ENCODE measurements at places on chromosomes 4 and X. TPM values are rescaled to one million over a fixed set of nuclear protein-coding genes. Genes with fewer than 3 reads are reported as not detected.
A peak's percentile ranks its signal among the peaks of the same experiment; 100 is the strongest.

DNA sequence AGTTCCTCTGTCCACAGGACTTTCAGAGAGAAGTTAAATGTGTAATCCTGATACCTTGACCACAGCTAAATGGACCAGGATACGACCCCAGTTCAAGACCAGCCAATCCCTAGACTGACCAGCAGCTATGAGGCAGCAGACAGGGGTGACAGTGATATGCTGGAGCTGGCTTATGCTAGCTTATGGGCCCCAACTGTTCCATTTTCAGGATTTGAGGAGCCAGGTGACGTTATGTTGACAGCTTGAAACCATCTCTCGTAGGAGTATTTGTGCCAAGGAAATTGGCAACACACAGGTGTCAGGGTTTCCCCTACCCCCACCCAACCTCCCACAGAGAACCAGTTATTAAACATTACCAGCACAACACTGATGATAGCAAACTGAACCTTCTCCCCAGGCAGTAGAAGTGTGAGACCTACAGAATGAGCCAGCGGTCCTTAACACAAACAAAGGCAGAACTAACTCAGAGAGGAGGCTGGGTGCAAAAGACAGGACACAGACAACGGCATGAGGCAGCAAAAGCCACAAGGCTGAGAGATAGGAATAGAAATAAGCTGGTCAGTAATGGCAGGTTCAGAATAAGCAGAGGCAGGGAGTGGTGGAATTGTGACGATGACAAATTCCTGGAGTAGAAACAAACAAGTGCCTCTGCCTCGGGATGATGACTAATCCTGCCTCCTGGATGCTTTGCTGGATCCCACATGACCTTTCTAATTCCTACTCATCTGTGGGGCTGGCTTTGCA, 85.6 kb upstream of the CPEB2 start:
- peak; percentile 60 for DNase-seq
- H3K36me3 ChIP-seq = no peaks in the 10 kb centered on the region
- H3K27ac ChIP-seq = peak overlapping the region; percentile 39

Gene LEF1
- 2.6 TPM for polyA plus RNA-seq

Gene DDIT4L
- 14.2 TPM for polyA plus RNA-seq

Gene ZDHHC9
- 38.2 TPM for polyA plus RNA-seq

DNA sequence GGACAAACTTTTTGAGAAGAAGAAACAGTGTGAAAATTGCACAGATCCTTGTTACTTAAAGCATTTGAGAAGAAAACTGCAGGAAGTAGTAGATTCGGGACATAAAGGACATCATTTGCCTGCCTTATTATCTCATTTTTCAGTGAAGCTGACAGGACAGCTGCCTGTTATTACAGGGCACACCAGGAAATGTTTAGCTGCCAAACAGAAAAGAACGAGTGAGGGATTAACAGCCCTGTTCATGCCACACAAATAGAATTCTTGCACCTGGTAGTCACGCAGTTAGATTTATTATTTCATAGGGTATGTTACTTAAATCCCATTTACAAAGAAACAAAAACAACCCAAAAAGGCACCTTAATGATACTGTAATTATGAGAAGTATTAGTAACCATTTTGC, 100.6 kb downstream of the CHIC2 start:
- no peak overlapping the region for H3K4me3 ChIP-seq
- H3K27ac ChIP-seq = no peak overlapping the region
- H3K36me3 ChIP-seq = no peaks in the 10 kb centered on the region
- H3K27me3 ChIP-seq = no peaks in the 10 kb centered on the region

GRCh38 chr4:121953860-121954259, 2.0 kb upstream of the TRPC3 start:
- H3K4me3 ChIP-seq = no peak overlapping the region
- no peaks in the 10 kb centered on the region for H3K4me1 ChIP-seq
- H3K36me3 ChIP-seq = no peaks in the 10 kb centered on the region
- no peak for DNase-seq

Gene FAM47E
- polyA plus RNA-seq = 0.12 TPM

Gene TMEM150C
- 0.21 TPM for polyA plus RNA-seq

Gene ADGRG4
- 0.03 TPM for polyA plus RNA-seq

GRCh38 chr4:42348247-42348646, 49.0 kb upstream of the SHISA3 start:
- no peaks in the 10 kb centered on the region for H3K27me3 ChIP-seq
- no peaks in the 10 kb centered on the region for H3K36me3 ChIP-seq
- no peak overlapping the region for H3K4me3 ChIP-seq
- H3K27ac ChIP-seq = no peak overlapping the region

DNA sequence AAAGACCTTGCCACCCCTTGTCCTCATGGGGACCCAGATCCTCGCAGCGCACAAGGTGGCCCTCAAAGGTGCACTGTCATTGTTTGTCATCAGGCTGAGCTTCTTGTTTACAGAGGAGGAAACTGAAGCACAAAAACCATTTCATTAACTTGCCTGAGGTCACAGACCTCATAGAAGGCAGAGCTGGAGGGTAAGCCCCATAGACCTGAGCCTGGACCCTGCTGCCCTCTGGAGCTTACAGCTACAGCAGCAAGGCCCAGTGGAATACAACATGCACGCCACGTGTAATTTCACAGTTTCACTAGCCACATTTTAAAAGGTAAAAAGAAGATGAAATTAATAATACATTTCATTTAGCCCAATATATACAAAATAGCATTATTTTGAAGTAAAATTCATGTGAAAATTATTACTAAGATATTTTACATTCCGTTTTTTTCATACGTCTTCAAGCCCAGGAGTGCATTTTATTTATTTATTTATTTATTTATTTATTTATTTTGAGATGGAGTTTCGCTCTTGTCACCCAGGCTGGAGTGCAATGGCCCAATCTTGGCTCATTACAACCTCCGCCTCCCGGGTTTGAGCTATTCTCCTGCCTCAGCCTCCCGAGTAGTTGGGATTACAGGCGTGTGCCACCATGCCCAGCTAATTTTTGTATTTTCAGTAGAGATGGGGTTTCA, 8.8 kb downstream of the JAKMIP1 start:
- H3K27me3 ChIP-seq = no peaks in the 10 kb centered on the region
- no peak for DNase-seq

GRCh38 chr4:77148078-77148477, 8.9 kb upstream of the CCNG2 start:
- peak; percentile 25 for DNase-seq
- H3K36me3 ChIP-seq = no peaks in the 10 kb centered on the region

DNA sequence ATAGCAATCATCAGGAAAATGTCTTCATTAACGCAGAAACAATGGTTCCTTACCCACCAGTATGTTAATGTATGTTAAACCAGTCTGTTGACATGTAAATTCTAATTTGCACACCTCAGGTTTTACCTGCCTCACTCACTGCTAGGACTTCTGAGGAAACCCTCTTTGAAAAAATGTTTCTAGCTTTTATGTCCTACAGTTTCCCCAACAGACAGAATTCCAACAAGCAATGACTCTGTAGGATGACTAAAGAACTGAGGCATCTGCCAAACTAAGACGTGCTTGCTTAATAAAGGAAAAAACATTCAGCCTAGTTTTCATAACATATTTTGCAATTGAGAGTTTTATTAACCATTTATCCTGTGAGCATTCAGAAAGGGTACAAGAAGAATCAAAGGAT, 20.6 kb upstream of the SOX3 start:
- no peak overlapping the region for H3K4me3 ChIP-seq
- DNase-seq = peak; percentile 69
- peaks cover 4% of the 10 kb centered on the region for H3K4me1 ChIP-seq
- H3K36me3 ChIP-seq = no peaks in the 10 kb centered on the region
- H3K27me3 ChIP-seq = no peaks in the 10 kb centered on the region

GRCh38 chr4:47128991-47129390, 97.6 kb downstream of the GABRB1 start:
- H3K4me3 ChIP-seq = no peak overlapping the region
- H3K27me3 ChIP-seq = no peaks in the 10 kb centered on the region
- H3K4me1 ChIP-seq = no peaks in the 10 kb centered on the region
- no peaks in the 10 kb centered on the region for H3K36me3 ChIP-seq
- DNase-seq = no peak
- H3K27ac ChIP-seq = no peak overlapping the region

DNA sequence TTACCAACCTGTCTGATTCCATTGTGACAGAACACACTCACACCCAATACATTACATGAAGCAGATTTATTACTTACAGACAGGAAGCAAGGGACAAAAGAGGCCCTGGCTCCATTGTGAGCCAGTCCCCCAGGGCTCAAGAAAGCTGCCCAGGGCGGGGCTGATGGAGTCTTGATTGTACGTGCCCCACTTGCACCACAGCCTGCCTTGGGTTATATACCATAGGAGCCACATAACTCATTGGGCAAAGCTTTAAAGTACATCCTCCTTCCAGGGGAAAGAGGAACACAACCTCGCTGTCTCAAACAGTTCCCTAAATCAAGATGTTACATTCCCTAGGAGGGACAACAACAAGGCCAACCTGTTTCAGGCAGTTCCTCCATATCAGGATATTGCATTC, 3.4 kb upstream of the ZRSR2 start:
- H3K27me3 ChIP-seq = no peaks in the 10 kb centered on the region
- no peaks in the 10 kb centered on the region for H3K36me3 ChIP-seq
- H3K4me1 ChIP-seq = no peaks in the 10 kb centered on the region

DNA sequence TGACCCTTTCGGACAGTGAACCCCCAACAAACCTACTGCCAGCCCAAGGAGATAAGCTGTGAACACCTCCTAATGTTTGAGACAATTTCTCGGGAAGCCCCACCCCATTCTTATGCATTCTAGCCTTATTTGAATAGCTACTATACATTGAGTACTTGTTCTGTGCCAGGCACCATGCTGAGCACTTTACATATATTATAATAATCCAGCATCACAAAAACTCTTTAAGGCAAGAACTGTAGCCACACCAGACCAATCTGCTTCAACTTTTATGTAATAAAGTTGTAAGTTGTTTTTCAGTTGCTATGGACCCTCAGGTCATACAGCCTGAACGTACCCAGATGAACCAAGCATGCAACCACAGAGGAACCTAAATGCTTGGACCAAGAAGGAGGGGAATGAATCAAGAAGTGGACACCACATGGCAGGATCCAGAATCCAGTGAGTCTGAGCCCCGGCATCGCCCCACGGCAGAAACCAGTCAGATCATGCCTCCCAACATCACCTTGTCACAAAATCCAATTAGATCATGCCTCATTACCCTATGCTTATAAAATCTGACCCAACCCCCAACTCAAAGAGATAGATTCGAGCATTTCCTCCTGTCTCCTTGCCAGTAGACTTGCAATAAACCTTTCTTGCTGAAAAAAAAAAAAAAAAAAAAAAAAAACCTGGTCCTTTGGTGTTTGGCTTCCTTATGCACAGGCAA, 225.0 kb downstream of the QDPR start:
- DNase-seq = no peak
- H3K4me3 ChIP-seq = no peak overlapping the region
- no peaks in the 10 kb centered on the region for H3K36me3 ChIP-seq
- no peaks in the 10 kb centered on the region for H3K4me1 ChIP-seq

Gene WAS
- polyA plus RNA-seq = 0.07 TPM

DNA sequence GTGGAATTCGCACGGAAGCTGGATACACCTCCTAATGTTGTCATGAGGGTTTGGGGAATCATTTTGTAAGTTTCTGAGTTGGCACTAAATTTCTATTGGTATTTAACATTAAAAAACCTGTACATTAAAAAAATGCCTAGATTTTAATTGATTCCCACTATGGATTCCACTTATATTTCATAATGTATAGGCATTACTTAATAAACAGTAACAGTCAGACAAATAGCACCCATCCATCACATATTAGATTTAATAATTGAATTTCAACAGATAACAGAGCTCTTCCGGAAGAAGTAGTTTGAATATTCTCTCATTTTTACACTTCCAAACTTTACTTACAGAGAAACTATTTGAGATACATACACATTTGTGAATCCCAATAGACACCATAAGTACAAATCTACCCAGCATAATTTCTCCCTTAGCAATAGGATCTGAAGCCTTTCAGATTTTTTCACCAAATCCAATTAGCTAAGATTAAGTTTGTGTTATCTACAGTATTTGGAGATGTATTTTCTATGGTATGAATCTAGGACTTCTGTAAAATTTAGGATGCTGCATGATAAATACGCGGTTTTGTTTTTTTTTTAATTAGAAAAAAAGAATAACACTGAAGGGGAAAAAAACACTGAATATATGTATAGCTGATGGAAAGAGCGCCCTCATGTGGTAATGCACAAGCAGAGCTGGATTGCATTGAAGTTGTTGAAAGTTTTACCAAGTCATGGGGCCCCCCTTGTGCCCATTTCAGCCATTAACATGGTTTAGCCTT, 12.2 kb upstream of the ODAM start:
- H3K27ac ChIP-seq = no peak overlapping the region
- H3K36me3 ChIP-seq = no peaks in the 10 kb centered on the region
- no peak overlapping the region for H3K4me3 ChIP-seq
- H3K27me3 ChIP-seq = no peaks in the 10 kb centered on the region

Gene HTR2C
- polyA plus RNA-seq = not detected
